ENCODE measurements at places on chromosomes 1 and 21. TPM values are rescaled to one million over a fixed set of nuclear protein-coding genes. Genes with fewer than 3 reads are reported as not detected.

The KLHDC7A gene
- 0.04 TPM for total RNA-seq

The COL16A1 gene
- 389 TPM for total RNA-seq

The CSF3R gene
- total RNA-seq = 2.8 TPM

The UBXN11 gene
- 28.3 TPM for total RNA-seq

The MAN1A2 gene
- total RNA-seq = 53.1 TPM

The PIK3R3 gene
- 36.2 TPM for total RNA-seq

The RIPPLY3 gene
- 0.54 TPM for total RNA-seq

The TAF5L gene
- 19.5 TPM for total RNA-seq

DNA sequence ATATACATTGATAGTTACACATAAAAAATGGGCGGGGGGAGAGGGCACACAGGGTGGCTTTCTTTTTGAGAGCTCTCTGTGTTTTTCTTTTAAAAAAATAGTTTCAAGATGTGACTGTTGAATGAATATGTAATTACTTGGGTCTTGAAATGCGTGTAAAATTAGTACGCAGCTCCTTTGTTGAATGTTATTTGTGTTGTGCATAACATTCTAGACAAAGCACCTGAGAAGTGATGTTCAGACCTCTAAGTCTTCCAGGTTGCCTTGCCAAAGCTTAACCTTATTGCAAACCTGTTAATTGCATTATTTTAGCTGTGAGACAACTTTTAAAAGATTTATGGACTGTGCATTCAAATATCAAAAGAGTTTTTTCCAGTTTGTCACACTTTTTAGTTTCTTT is 5.4 kb downstream of the PBX1 start:
- H3K4me3 ChIP-seq = peak overlapping the region; percentile 100
- H3K36me3 ChIP-seq = peaks cover 20% of the 10 kb centered on the region
- peaks cover 49% of the 10 kb centered on the region for H3K4me1 ChIP-seq
- peak overlapping the region; percentile 100 for H3K27ac ChIP-seq

DNA sequence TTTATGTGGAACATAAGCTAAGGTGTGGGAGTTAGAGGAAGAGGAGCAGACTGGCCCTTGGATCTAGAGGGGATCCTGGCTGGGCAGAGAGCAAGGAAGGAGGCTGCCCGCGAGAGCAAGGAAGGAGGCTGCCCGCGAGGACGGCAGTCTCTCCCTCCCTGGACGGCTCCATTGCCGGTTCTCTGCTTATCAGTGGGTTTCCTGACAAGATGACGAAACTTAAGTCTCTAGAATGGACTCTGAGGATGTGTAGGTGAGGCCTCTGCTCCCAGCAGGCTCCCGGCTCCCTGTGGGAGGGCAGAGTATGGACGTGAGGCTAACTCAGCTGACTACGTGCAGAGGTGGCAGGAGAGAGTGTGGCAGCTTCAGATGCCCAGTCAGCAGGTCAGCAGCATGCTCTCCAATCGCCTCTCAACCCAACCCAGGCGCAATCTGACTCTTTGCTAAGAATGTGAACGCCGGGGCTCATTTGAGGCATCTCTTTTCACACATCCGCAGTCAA is 6.1 kb downstream of the MYBPHL start:
- DNase-seq = no peak
- H3K4me3 ChIP-seq = no peak overlapping the region
- H3K27me3 ChIP-seq = no peaks in the 10 kb centered on the region
- no peak overlapping the region for H3K27ac ChIP-seq
- H3K36me3 ChIP-seq = no peaks in the 10 kb centered on the region

GRCh38 chr1:9066945-9067807 is 2.3 kb downstream of the SLC2A5 start:
- peaks cover 17% of the 10 kb centered on the region for H3K4me1 ChIP-seq
- H3K27ac ChIP-seq = peak overlapping the region; percentile 59
- H3K27me3 ChIP-seq = no peaks in the 10 kb centered on the region
- H3K36me3 ChIP-seq = no peaks in the 10 kb centered on the region
- no peak for DNase-seq

- H3K27ac ChIP-seq = no peak overlapping the region
- no peaks in the 10 kb centered on the region for H3K4me1 ChIP-seq
- no peak overlapping the region for H3K4me3 ChIP-seq
- no peak for DNase-seq
These were observed 38.5 kb upstream of the SLC19A1 start for GRCh38 chr21:45580576-45581321.

GRCh38 chr1:25247829-25248754 is 838 bp upstream of the RSRP1 start:
- H3K36me3 ChIP-seq = peaks cover 12% of the 10 kb centered on the region
- no peaks in the 10 kb centered on the region for H3K27me3 ChIP-seq
- H3K4me3 ChIP-seq = peak overlapping the region; percentile 95
- H3K4me1 ChIP-seq = peaks cover 32% of the 10 kb centered on the region
- no peak for DNase-seq

DNA sequence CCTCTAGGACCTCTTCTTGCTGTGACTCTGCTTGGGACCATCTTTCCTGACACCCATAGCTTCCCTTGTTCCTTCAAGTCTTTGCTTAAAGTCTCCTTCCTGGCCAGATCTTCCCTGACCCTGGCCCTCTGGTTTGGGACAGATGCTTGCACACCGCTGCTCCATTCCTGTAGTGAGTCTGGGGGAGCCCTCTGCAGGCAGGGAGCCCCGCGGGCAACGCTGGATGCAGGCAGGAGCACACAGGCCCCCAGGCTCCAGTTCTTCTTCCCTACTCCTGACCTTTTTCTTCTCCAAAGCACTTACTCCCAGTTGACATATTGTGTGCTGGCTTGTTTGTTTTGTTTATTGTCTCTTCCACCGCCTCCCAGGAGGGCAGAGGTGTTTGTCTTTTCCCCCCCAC is 413.4 kb downstream of the CAMTA1 start:
- no peak overlapping the region for H3K27ac ChIP-seq
- H3K4me1 ChIP-seq = no peaks in the 10 kb centered on the region
- no peaks in the 10 kb centered on the region for H3K36me3 ChIP-seq

DNA sequence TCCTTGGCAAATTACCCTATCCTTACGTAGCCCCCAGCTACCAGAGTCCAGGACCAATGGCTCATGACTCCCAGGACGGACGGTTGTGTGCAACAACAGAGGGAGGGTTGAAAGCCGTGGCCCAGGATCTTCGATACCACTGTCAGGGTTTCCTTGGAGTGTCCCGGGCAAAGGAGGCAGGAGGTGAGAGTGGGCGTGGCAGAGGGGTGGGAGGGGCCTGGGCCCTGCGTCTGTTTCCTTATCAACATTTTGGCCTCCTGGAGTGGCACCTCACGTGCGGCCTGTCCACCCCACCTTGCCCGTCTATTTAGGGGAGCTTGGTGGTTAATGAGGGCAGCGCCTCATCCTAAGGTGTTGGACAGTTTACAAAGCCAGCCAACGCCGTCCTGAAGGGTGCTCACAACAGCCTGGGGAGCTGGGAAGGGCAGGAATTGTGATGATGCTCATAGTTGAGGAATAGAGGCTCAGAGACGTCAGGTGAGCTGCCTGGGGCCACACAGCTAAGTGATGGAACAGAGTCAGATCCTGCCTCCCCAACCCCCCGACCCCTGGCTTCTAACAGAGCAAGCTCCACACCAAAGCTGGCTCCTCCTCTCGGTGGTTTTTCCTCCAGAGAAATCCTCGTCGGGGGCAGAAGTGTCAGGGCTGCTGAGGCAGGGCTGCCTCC is 17.4 kb upstream of the ARHGEF10L start:
- H3K4me3 ChIP-seq = no peak overlapping the region
- no peaks in the 10 kb centered on the region for H3K36me3 ChIP-seq
- peaks cover 23% of the 10 kb centered on the region for H3K4me1 ChIP-seq
- DNase-seq = no peak

GRCh38 chr1:186498695-186499389 is 37.9 kb upstream of the PDC start:
- H3K27me3 ChIP-seq = no peaks in the 10 kb centered on the region
- no peaks in the 10 kb centered on the region for H3K36me3 ChIP-seq
- peaks cover 11% of the 10 kb centered on the region for H3K4me1 ChIP-seq
- H3K4me3 ChIP-seq = no peak overlapping the region

DNA sequence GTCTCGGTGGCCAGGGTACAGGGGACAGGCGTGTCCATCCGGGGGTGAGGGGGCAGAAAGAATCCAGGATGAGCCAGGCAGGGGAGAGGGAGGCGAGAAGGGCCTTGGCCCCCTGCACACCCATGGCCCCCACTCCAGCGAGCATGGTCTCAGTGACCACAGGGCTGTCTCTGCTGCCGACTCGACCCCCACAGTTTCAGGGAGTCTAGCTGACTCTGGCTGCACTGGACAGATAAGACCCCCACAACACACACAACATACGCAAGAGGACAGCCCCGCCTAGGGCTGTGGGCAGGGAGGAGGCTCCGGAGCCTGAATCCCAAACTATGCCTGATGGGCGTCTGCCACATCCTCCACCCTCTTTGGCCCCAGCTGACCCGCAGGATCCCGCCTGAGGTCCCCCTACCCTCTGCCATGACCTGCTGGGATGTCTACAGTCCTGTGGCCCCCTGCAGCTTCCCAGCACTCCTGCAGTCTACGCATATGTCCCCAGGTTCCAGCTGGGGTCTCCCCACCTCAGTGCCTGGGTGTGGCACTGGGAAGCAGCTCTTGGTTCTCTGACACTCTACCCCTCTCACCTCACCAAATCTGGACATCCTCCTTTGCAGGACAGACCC is 22.0 kb downstream of the WNT9A start:
- DNase-seq = no peak
- no peaks in the 10 kb centered on the region for H3K27me3 ChIP-seq
- H3K4me1 ChIP-seq = peaks cover 14% of the 10 kb centered on the region
- H3K27ac ChIP-seq = no peak overlapping the region
- no peak overlapping the region for H3K4me3 ChIP-seq
- no peaks in the 10 kb centered on the region for H3K36me3 ChIP-seq

- H3K27me3 ChIP-seq = no peaks in the 10 kb centered on the region
- no peak for DNase-seq
- H3K4me1 ChIP-seq = peaks cover 17% of the 10 kb centered on the region
- H3K27ac ChIP-seq = peak overlapping the region; percentile 37
These were observed 14.7 kb upstream of the CYYR1 start for GRCh38 chr21:26587736-26588201.

GRCh38 chr1:156868341-156868740 is 7.7 kb downstream of the NTRK1 start:
- H3K27ac ChIP-seq = no peak overlapping the region
- DNase-seq = no peak
- H3K4me1 ChIP-seq = peaks cover 17% of the 10 kb centered on the region
- H3K36me3 ChIP-seq = no peaks in the 10 kb centered on the region
- no peak overlapping the region for H3K4me3 ChIP-seq
- H3K27me3 ChIP-seq = peaks cover 10% of the 10 kb centered on the region

DNA sequence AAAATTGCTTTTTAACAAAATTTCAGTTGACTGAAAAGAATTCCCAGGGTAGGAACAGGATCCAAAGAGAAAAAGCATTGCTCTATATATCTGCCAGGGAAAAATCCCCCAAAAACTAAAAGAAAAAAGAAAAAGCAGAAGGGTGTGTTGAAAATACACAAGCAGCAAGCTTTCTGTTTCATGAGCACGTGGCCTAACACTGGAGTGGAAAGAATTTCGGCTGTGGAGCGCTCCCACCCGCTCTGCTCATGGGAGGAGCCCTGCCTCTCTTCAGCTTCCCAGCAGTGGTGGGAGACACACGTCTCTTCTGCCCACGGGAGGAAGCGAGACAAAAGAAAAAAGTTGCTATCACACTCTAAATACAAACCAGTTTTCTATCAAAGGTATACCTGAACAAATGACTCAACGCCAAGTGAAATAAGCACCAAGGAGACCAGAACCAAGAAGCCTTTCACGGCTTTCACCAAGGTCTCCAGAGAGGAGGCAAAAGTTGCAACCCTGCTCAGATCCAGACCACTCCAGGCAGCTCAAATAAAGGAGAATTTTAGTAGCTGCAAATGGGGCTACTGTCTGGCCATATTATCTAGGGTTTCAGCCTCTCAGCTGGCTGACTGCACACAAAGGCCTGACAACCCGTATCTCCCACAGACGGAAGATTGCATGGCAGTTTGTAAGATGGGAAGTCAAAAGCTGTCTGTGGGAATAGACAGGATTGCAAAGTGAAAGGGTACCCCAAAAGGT is 29.5 kb upstream of the ZNF496 start:
- H3K36me3 ChIP-seq = no peaks in the 10 kb centered on the region
- peak overlapping the region; percentile 76 for H3K27ac ChIP-seq
- peaks cover 2% of the 10 kb centered on the region for H3K27me3 ChIP-seq
- DNase-seq = no peak
- H3K4me3 ChIP-seq = no peak overlapping the region

GRCh38 chr1:7613106-7613850 is 157.8 kb upstream of the VAMP3 start:
- no peak overlapping the region for H3K27ac ChIP-seq
- H3K4me1 ChIP-seq = no peaks in the 10 kb centered on the region
- H3K27me3 ChIP-seq = peaks cover 12% of the 10 kb centered on the region

- peak overlapping the region; percentile 37 for H3K4me3 ChIP-seq
- peaks cover 37% of the 10 kb centered on the region for H3K36me3 ChIP-seq
- H3K27me3 ChIP-seq = no peaks in the 10 kb centered on the region
- peaks cover 92% of the 10 kb centered on the region for H3K4me1 ChIP-seq
- peak overlapping the region; percentile 97 for H3K27ac ChIP-seq
These were observed 15.5 kb downstream of the SLC2A1 start for GRCh38 chr1:42943166-42943565.

GRCh38 chr1:22870201-22870871 is 102.3 kb downstream of the LACTBL1 start:
- DNase-seq = no peak
- peak overlapping the region; percentile 39 for H3K27ac ChIP-seq
- H3K4me3 ChIP-seq = no peak overlapping the region
- H3K36me3 ChIP-seq = peaks cover 63% of the 10 kb centered on the region

GRCh38 chr1:219664310-219665029 is 51.6 kb upstream of the ZC3H11B start:
- H3K4me1 ChIP-seq = peaks cover 21% of the 10 kb centered on the region
- no peaks in the 10 kb centered on the region for H3K36me3 ChIP-seq
- H3K4me3 ChIP-seq = no peak overlapping the region
- no peak for DNase-seq

- H3K27ac ChIP-seq = no peak overlapping the region
- H3K4me3 ChIP-seq = no peak overlapping the region
- no peaks in the 10 kb centered on the region for H3K4me1 ChIP-seq
- H3K36me3 ChIP-seq = no peaks in the 10 kb centered on the region
- no peak for DNase-seq
- peaks cover 4% of the 10 kb centered on the region for H3K27me3 ChIP-seq
These were observed 308.9 kb downstream of the RWDD3 start for GRCh38 chr1:95542936-95543335.

DNA sequence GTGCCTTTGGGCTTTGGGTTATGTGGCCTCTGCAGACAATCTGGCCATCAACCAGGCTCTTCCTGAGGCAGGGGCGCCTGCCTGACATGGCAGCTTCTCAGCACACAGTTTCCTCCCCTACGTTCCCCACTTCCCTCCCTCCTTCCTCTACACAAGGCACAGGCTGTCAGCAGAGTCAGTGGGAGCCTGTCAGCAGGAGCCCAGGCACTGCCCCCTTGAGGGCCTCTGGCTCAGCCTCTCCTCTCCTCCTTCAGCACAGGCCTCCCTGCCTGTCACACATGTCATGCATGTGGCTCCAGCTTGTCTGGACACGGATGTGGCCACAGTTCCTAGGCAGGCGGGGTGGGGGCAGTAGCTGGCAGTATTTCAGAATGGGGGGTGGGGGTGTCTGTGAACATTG is 52.2 kb upstream of the ARTN start:
- no peak overlapping the region for H3K4me3 ChIP-seq
- H3K4me1 ChIP-seq = peaks cover 22% of the 10 kb centered on the region
- H3K27me3 ChIP-seq = no peaks in the 10 kb centered on the region
- H3K36me3 ChIP-seq = no peaks in the 10 kb centered on the region
- H3K27ac ChIP-seq = no peak overlapping the region

All from mesothelial cell of epicardium (in vitro differentiated cells).